ENCODE measurements at places on chromosomes 12 and 14. TPM values are rescaled to one million over a fixed set of nuclear protein-coding genes. Genes with fewer than 3 reads are reported as not detected.

The SYNDIG1L gene
- 1.0 TPM for total RNA-seq

The C1QL4 gene
- not detected for total RNA-seq

The GPRC5A gene
- total RNA-seq = 21.6 TPM

The KIF26A gene
- total RNA-seq = 1.4 TPM

The LRRK2 gene
- 11.1 TPM for total RNA-seq

The LHX5 gene
- not detected for total RNA-seq

The KRAS gene
- total RNA-seq = 15.7 TPM

The NDUFA9 gene
- total RNA-seq = 26.5 TPM

The ATG101 gene
- total RNA-seq = 35.0 TPM

The BCL7A gene
- total RNA-seq = 8.8 TPM
